ENCODE measurements at places on chromosomes 2 and 18.
A peak's percentile ranks its signal among the peaks of the same experiment; 100 is the strongest.

DNA sequence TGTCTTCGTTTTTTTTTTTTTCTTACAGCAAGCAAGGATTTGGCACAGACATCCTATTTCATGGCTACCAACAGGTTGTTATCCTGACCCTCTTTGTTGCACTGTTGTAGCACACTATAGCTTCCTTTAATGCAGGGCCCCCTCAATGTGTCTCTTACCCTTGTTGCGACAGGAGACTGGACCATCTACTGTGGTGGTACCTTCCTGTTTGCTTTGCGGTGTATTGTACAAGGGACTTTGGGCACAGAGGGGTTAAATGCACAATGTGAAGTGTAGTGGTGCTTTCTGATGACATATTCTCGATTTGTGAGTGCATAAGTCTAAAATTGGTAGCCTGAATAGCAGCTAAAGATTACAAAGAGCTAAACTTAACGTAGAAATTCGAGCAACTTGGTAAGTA, 27.5 kb downstream of the CCNT2 start:
- DNase-seq: no peak

- no peak for DNase-seq
These were observed 56.9 kb downstream of the BCL2 start for GRCh38 chr18:63262369-63263335.

- DNase-seq: peak; percentile 72
These were observed 188.6 kb downstream of the ARL4C start for GRCh38 chr2:234308073-234308812.

- no peak for DNase-seq
These were observed 91.5 kb downstream of the SETBP1 start for GRCh38 chr18:44771956-44772917.

GRCh38 chr2:112876971-112877361, 34.0 kb upstream of the IL37 start:
- DNase-seq: peak; percentile 14

- DNase-seq: no peak
These were observed 2.6 kb downstream of the INHA start for GRCh38 chr2:219574484-219575311.

DNA sequence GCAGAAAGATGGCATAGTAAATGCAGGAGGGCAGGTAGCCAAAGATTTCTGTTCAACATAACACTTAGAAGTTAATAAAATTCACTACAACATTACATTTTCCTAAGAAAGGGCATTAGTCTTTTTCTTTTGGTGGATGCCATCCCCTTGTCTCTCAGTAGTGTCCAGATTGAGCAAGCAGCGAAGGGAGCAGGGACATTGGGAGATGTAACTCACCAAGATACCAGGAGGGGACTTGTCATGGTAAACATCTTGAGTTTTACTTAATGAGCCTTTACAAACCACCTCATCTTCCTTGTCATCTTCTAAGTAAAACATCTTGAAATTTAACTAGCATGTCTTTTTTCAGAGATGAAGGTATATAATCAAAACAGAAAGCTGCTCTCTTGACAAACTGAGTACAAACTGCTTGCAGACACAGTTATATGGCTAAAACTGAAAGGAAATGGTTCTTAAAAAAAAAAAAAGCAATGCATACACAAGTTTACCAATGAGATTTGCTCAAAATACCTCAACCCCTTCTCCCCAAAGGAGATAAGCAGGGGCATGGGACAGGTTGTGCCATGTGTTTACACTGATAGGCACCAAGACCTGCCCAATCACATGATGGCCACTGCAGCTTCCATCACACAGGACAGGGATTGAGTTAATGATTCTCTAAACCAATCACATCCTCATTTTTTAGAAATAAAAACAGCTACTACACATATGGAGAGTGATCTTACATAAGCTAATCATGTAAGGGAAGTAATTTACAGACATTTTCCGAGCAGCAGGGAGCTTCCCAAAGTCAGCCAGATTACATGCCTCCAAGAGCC, 30.3 kb downstream of the LPIN2 start:
- no peak for DNase-seq

DNA sequence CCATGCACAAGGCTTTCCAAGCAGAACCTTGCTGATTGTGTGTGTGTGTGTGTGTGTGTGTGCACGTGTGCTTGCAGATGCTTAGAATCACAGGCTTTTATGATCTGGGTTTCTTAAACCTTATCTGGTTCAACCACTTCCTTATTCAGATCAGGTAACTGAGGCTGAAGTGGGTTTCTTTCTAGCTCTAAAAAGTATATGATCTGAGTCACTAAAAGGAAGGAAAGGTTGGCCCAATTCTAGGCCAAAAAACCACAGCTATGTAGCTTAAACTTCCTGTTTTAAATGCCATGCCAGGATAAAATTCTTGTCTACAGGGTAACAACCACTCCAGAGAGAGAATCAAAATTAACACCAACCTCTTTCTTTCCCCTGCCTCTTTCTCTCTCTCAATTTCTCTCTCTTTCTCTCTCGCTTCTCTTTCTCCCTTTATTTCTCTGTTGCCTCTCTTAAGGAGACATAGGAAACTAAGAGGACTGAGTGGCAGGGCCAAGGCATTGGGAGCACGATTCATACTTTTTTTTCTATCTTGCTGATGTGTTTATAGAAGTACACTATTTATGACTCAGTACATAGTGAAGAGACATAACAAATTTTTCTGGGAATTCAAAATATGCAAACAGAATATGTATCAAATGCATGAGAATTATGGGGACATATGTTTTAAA, 140.3 kb downstream of the TRIB2 start:
- peak; percentile 56 for DNase-seq

DNA sequence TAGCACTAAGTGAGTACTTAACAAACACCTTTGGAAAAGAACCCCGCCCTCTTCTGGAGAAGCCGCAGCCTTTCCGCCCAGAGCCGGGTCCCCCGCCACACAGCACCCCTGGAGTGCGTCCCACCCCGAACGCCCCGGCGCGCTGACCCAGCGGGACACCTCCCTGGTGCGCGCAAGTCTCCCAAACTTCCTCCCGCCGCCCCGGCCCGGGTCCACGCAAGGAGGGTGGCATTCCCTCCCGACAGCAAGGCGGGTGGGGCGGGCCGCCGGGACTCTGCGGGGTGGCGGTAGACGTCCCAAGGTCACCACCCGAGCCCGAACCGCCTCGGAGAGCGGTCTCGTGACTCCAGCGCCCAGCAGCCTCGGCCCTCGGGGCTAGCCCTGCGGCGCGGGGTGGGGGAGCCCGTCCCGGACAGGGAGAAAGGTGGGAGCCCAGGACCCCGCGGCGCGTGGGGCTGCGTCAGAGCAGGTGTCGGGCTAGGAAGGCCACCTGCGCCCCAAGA, 598 bp downstream of the CCDC93 start:
- DNase-seq: peak; percentile 11

DNA sequence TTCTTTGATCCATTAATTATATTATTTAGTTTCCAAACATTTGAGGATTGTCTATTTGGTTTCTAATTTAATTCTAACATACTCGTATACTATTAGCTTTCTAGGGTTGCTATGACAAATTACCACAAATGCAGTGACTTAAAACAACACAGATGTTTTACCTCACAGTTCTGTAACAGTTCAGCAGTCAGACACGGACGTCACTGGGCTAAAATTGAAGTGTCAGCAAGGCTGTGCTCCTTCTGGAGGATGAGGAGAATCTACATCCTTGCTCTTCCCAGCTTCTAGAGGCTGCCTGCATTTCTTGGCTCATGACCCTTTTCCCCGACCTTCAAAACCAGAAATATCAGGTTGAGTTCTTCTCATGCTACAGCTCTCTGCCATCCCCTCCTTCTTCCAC, 117.6 kb downstream of the TFCP2L1 start:
- peak; percentile 25 for DNase-seq

DNA sequence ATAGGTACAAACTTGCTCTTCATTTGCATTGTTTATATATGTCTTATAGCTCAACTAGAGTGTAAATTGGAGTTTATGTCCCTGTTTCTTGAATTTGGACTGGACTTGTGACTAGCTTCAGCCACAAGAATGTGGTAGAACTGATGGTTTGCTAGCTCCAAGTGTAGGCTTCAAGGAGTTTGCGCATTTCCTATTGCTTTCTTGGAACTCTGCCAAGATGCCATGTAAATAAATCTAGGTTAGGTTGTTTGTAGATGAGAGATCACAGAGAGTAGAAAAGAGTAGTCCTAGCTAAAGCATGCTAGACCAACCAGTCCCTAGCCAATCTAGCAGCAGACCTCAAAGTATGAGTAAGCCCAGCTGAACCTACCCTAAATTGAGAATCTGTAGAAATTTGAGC, 183.0 kb upstream of the CYP26B1 start:
- peak; percentile 8 for DNase-seq

DNA sequence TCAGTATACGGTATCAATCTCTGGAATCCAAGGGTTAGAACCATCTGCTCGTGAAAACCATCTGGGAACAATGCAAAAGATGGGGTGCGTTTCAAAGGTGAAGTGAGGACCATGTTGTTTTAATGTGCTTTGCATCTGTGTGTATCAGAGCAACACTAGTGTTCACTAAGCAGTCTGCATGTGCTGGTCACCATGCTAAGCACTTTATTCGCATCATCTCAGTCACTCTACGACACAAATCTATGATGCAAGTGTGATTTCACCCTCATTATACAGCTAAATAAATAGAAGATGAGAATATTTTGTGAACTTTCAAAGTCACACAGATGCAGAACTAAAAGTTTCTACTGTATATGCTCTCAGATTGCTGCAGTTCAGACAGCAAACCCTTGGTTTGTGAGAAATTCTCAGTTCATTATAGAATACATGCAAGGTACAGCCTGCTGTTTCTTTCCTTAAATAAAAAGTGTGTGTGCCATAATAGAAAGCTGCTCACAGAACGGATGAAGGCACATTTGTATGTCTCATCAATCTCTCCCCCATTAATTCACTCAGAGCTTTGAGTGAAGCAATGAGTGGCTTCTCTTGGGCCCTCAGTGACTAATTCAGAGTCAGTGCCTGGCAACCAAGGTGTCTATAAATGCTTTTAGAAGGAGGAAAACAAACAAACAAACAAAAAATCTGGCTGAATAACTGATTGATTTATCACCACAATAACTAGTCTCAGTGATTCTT, 652.8 kb upstream of the SOX11 start:
- no peak for DNase-seq

- DNase-seq: no peak
These were observed 28.7 kb upstream of the MARCO start for GRCh38 chr2:118913131-118913802.

DNA sequence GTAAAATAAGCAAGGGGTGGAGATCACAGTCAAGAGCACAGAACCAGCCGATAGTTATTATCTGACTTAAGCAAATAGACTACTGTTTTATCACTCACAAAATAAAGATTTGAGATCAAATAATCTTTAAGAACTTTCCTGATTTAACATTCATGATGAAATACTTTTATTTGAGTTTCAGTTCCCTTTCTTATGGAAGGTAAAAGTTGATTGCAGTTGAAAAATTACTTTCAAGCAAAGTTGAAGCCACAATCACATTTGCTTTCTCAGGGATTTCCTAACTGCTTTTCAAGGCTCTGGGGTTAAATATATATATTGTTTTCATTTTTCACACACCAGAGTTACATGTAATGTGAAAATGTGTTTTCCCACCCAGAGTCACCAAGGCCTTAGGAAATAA, 599.5 kb downstream of the KCNJ3 start:
- no peak for DNase-seq

GRCh38 chr2:74876081-74876886, 42.4 kb downstream of the HK2 start:
- peak; percentile 26 for DNase-seq

DNA sequence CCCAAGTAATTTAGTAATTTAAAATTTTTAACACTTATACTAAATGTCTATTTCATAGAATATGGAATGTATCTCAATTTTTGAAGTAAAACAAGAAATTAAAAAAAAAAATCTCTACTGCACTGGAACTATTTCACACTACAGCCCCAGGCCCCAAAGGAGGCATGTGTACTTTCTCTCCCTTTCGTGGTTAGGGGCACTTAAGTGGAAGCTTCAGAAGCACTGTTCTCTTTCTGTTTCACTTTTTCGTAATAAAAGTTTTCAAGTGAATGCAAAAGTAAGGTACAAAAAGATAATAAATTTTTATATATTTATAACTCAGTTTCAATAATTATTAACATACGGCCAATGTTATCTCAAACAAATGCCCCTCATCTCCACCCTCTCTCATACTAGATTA, 123.8 kb upstream of the STON1 start:
- no peak for DNase-seq

DNA sequence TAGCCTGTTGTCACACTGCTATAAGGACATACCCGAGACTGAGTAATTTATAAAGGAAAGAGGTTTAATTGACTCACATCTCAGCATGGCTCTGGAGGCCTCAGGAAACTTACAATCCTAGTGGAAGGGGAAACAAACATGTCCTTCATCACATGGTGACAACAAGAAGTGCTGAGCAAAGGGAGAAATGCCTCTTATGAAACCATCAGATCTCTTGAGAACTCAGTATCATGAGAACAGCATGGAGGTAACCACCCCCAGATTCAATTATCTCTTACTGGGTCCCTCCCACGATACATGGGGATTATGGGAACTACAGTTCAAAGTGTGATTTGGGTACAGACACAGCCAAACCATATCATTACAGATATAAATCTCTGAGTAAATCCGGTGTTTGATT, 148.7 kb downstream of the PRPF40A start:
- no peak for DNase-seq

DNA sequence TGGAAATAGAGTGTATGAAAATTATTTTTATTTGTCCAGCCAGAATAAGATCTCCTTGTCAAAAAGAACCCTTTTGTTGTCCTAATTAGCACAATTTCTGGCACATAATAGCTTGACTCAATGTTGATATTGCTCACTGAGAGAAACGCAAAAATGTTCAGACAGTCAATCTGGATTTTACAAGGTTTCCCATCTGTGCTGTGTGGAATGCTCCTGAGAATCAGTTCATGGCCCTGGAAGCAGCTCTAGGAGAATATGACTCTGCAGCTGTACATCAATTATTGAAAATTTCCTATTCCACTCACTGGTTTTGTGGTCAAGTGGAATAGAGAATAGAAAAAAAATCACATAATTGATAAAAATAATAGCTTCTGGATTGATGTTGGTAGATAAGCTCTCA, 1582.9 kb upstream of the NXPH2 start:
- DNase-seq: no peak

DNA sequence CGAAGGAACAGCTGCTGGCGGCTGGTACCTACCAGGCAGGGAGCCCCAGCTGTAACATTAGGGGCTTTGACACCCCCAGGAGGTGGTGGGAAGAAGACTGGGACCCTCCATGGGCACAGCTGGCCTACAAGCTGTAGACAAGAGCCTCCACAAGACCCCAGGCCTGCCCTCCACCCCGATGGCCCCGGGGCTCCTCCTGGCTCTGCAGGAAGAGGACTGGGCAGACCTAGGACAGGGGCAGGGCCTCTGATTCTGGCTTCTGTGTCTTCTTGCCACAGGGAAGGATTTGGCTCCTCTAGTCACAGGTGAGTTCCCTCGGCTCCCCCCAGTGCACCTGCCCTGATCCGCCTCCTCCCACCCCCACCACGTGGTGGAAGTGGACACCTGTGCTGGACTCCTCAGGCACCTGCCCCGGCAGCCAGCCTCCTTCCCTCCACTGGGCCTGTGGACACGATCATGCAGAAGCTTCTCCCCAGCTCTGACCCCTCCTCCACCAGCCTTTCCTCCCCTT, 53.4 kb upstream of the ODC1 start:
- DNase-seq: no peak
